GM19239 (cell line): ENCODE measurements at places on chromosomes 2 and 18.

DNA sequence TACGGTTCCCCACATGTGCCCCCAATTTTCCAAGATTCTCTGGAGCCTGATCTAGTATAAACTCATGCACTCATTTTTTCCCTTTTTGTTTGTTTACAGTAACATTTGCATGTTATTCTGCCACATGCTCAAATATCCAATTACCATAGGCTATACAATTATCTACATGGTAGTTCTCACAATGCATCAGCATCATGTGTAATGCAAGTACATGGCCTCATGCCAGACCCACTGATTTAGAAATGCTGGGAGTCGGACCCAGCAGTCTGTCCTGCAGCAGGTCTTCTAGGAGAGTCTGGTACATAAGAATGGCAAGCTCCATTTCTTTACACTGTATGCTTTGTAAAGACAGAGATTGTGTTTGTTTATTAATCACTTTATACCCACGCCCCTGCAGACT, 107.7 kb downstream of the CBLN2 start:
- no peak for DNase-seq

- DNase-seq = no peak
Measured at GRCh38 chr2:85277416-85278158, 50.2 kb downstream of the TGOLN2 start.

DNA sequence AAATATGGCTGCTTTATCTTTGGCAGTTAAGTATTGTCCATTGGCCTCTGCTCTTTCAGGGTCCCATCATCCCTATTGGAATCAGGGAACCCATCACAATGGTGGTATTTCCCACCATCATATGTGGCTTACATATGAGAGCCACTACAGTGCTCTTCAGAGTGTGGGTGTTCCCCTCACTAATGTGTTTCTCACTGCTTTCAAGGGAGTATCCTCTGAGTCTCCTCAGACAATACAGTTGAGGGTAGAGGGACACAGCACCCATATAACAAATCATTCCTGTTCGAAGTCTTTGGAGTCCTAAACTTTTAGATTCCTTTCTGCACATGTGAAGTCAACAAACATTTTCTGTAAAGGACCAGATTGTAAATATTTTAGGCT, 48.8 kb upstream of the DNAJC10 start:
- no peak for DNase-seq

GRCh38 chr2:20652673-20653575, 2.0 kb upstream of the HS1BP3 start:
- DNase-seq = no peak

- no peak for DNase-seq
Measured at GRCh38 chr2:127172306-127172705, 47.8 kb downstream of the CYP27C1 start.

GRCh38 chr18:77093067-77093430, 39.5 kb downstream of the MBP start:
- DNase-seq = no peak

- DNase-seq = no peak
Measured at GRCh38 chr2:235070063-235070706, 118.4 kb downstream of the SH3BP4 start.

DNA sequence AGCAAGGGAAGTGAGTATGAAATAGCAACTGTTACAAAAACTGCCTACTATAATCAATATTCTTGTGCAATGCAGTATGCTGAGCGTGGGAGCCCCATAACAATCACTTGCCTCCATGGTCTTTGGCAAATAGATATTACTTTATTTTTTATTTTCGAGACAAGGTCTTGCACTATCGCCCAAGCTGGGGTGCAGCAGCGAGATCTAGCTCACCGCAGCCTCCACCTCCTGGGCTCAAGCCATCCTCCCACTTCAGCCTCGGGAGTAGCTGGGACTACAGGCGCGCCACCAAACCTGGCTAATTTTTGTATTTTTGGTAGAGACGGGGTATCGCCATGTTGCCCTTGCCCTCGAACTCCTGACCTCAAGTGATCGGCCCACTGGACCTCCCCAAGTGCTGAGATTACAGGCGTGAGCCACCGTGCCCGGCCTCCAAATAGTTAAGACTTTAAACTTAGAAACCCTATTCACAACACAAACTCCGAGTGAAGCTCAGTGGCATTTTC, 1.2 kb upstream of the CCNT2 start:
- DNase-seq = no peak
